Brain pericyte (primary cell): ENCODE measurements at places on chromosomes 7 and 10.

DNA sequence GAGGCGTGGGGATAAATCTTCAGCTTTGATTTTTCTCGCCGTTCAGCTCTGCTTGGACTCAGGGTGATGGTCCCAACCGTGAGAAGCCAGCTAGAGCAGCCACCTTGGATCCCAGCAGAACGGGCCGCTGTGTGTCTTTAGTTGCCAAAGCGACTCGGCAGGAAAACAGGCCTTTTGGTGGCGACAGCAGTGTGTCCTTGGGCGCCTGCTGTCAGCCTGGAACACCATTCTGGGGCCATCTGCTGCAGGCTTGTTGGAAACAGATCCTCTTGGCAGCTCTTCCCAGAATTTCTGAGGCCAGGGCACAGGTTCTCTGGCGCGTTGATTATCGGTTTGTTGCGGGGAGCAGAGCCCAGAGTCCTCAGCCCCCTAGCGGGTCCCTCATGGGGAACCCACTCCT, 97.6 kb downstream of the CUX1 start:
- DNase-seq, result no peak

GRCh38 chr10:50063100-50063499, 4.7 kb upstream of the WASHC2A start:
- DNase-seq, result no peak

- DNase-seq, result no peak
Observed at GRCh38 chr7:45691155-45691656, 117.0 kb downstream of the ADCY1 start.

DNA sequence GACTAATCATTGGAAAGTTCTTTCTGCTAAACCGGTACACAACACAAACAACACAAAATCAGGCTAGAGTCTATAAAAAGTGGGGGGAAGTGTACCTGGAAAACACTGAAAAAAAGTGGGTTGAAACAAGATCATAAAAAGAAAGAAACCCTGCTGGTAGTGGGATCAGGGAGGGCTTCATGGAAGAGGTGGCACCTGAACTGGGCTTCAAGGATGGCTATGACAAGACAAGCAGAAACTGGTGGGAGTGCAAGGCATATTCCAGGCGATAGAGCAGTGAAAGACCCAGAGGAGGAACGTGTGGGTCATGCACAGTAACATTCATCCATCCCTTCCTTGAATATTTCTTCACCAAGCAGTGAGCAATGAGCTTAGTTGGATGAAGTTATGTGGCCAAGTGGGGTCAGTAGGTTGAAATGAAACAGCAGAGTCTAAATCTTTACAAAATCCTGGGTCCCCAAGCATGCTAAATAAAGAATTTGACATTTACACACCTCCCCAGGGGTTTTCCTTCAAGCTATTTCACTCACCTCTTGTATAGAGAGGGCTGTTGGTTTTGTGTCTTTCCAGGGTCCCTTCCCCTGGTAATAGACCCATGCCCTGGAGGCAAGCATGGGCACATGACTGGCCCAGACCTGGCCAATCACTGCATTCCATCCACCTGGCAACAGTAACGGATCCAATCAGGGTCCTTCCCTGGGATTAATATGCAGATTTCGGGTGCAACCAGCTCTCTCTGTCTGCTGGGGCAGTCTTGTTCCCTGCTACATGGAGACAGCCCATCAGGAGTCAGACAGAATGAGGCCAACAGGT, 38.2 kb downstream of the SPOCK2 start:
- no peak for DNase-seq

- no peak for DNase-seq
Observed at GRCh38 chr10:63588436-63589167, 67.4 kb downstream of the REEP3 start.

DNA sequence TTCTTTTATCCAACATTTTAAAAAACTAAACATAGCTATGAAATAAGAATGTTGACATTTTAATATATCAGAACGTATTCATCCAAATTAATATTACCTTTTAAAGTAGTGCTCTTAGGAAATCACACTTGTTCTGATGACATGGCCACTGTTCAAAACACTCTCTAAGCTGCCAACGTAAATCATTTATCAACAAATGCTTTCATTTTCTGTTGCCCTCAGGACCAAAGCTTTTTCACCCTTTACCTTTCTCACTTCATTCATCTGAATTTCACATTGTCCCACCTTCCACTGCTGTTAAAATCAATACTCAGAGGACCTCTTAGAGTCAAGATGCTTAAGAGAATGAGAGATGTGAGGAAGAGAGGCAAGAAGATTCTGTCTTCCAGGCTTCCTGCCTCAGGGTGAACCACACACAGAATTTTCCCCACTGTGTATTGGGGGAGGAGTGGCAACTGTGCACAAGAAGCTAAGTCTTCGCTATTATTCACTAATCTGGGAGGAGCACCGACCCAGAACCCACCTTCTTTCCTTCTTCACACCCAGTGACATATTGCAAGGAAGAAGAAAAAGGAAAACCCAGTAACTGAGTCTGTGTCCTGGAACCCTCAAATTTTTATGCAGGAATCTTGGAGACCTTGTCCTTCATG, 21.0 kb downstream of the HIBADH start:
- DNase-seq, result no peak

DNA sequence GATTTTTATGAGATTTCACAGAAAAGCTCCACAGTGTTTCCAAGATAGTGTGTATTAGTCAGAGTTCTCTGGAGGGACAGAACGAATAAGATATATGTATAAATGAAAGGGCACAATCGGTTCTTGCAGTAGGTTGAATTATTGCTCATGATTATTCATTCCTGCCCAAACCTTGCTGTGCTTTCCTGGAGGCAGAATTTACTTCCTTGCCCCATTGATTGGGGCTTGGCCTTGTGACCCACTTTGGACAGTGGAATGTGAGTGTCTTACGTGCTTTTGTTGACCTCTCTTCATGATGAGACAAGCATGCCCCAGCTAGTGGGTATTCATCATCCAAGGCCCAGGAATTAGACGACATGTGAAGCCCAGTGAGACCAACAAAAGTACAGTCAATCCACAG, 53.0 kb upstream of the ABCB5 start:
- no peak for DNase-seq

DNA sequence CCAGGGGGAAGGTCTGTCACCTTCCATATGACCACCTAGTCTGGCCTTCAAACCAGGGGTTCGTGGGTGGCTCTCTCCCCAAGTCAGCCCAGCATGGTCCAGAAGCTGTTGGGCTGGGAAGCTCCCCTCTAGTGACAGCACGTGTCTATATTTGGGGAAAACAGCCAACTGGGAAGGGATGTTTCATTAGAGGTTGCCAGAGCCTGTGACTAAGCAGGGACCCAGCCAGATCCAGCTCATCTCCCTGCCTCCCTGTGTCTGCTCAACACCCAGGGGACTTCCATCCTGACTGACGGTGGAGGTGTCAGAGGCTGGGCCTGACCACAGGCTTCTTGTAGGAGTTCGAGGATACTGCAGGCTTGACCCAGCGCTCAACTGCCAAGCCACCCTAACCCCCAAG, 10.5 kb downstream of the STYXL1 start:
- DNase-seq, result no peak

GRCh38 chr7:78383096-78383880, 584.7 kb downstream of the PHTF2 start:
- DNase-seq, result peak; percentile 15

DNA sequence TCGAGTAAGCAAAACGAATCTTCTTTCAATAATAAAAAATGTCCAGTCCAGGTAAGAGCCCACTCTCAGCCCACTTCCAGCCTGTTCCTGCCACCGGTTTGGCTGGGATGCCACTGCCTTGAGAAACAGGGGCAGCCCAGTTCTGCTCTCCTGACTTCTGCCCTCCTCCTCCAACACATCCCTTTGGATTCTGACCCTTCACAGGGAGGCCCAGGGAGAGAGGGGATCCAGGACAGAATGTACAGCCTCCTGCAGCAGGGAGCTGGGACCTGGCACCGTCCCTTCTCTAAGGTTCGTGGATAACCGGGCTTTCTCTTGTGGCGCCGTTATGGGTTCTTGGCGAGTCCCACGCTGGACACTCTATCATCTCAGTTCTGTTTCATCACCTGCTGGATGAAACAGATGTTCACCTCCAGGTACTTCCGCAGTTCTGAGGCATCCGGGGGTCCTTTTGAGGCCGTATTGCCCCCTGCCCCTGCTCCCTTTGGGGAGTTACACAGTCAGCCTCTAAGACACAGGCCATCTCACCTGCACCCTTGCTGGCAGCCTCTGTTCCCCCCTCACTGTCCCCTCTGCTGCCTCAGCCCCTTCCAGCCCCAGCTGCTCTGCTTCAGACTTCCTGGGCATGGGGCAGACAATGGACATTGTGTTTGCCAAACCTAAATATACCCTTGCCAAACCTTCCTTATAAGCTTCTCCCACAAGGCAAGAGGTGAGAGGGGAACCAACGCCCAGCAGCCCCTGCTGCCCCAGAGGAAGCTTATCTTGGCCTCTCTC, 203.8 kb upstream of the ZMIZ1 start:
- no peak for DNase-seq

GRCh38 chr10:125994601-125995000, 98.2 kb downstream of the FANK1 start:
- DNase-seq, result no peak

- no peak for DNase-seq
Observed at GRCh38 chr10:124586142-124586541, 124.5 kb downstream of the LHPP start.

- no peak for DNase-seq
Observed at GRCh38 chr7:98488167-98488566, 87.3 kb upstream of the BAIAP2L1 start.

- no peak for DNase-seq
Observed at GRCh38 chr7:158722574-158723237, 18.1 kb upstream of the NCAPG2 start.

GRCh38 chr10:120095875-120096274, 203.3 kb downstream of the SEC23IP start:
- DNase-seq, result no peak

DNA sequence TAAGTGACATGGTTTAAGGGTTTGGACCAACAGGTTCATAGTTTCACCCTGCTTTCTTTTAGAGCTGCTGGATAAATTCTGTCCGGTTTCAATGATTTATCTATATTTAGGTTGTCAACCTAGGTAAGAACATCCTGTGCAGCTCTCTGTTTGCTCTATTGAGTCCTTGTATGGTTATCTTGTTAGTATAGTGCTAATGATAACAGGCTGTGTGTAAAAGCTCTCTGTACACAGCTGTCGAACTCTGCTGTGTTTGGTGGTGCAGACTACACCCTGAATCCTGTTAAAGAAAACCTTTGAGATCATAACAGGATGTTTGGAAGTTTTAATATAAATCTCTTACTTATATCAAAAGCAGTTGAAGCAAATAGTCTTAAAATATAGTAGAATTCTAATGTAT, 219.2 kb downstream of the SDK1 start:
- no peak for DNase-seq

DNA sequence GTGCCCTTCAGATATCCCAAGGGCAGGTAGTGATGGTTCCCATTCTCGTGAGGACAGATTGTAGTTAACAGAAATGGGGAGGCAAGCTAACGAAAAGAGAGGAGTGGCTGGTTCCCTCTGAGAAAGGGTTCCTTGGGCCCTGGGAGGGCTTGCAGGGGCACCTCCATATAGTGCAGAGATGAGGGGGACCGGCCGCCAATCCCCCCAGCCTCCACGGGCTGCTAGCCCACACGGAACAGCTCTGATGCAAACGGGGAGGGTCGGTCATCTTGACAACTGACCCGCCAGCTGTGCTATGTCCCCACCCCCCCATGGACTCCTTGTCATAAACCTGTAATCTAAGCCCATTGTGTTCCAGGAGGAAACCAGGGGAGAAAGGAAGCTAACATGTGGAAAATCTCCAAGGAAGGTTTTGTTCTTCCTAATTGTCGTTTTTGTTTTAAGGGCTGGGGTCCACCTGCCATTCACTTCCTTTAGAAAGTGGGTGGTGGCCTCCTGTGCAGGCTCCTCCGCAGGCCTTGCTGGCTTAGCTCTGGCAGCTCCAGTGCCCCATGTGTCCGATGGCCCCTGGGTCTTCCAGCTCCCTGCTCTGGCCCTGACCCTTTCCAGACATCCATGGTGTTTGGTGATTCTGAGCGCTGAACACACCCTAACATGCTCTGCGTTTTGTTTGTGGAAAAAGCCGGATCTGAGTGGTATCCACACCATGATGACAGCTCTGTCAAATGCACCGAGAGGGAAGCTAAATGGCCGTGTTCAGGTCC, 15.9 kb downstream of the ADCY1 start:
- DNase-seq, result no peak

DNA sequence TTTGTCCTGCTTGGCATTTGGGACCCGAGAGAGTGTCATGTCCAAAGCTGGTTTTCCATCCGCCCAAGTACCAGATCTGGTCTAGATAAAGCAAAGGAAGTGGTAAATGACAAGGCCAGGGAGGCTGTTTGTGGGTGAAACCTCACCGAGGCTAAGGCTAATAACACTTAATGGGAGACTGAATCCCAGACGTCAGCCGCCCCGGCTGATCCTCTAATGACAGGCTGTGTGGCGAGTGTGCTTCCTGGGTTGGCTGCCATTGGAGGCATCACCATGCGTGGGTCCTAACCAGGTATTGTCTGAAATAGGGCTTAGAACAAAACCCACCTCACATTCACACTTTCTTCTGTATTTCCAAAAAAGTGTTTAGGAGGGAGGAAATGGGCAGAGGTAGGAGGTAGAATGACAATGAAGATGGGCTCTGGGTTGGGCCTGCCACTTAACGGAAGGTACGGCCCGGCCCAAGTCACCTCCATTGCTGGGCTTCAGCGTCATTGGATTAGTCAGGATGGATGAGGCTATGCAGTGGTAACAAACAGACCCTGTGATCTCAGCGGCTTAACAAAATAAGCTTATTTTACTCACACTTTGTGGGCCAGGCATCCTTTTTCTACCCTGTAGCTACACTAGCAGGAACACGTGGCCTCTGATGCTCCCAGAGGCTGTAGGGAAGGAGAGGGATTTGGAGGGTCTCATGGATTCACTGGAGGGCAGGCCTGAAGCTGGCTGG, 59.7 kb downstream of the PROSER2 start:
- DNase-seq, result no peak

GRCh38 chr10:111765216-111765615, 418.3 kb downstream of the GPAM start:
- no peak for DNase-seq

DNA sequence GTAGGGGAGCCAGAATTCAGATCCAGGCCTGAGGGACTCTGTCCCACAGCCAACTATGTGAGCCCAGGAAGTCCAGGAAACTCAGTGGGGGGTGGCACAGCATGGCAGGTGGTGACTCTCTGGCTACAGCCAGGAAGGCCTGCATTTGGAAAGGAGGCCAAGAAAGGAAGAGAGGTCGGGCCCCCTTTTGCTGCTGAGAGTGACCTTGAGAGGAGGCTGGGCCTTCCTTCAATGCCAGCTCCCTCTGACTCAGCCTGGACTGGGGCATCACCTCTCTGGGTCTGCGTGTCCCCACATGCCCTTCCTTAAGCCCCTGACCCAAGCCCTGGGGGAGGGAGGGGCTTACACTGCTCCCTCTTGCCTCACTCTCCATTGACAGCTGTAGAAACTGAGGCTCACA, 6.4 kb upstream of the MYL10 start:
- DNase-seq, result no peak

DNA sequence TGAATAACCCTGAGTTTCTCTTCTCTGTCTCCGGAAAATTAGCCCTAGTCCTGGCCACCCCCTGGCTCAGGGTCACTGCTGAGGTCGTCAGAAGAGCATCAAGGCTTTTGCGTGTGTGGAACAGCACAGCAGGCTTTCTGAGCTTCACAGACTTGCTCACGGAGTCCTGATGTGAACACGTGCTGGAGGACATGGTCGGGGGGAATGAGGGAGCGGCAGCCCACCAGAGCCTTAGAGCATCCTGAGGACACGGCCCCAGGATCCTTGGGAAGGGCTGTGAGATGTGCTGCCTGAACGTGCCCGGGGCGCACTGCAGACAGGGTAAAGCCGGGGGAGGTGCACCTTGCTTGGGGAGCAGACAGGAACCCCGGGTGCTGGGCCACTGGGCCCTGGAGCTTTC, 28.8 kb downstream of the TMEM120A start:
- DNase-seq, result no peak
